Breast epithelium (tissue), 4 donors: ENCODE measurements at places on chromosomes 6 and 20.

DNA sequence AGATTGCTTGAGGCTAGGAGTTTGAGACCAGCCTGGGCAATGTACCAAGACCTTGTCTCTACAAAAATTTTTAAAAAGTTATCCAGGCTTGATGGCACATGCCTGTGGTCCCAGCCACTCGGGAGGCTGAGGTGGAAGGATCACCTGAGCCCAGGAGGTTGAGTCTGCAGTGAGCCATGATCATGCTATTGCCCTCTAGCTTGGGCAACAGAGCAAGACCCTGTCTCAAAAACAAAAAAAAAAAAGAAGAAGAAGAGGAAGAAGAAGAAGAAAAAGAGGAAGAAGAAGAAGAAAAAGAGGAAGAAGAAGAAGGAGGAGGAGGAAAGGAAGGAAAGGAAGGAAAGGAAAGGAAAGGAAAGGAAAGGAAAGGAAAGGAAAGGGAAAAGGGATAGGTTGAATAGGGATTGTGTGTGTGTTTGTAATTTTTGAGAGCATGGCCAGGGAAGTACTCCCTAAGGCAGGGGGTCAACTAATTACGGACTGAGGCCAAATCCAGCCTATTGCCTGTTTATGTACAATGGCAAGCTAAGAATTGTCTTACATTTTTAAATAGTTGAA, 43.0 kb upstream of the ZNF217 start:
- H3K4me1 ChIP-seq, result no peaks in the 10 kb centered on the region
- H3K27me3 ChIP-seq, result no peaks in the 10 kb centered on the region
- H3K36me3 ChIP-seq, result no peaks in the 10 kb centered on the region
- no peak for DNase-seq

DNA sequence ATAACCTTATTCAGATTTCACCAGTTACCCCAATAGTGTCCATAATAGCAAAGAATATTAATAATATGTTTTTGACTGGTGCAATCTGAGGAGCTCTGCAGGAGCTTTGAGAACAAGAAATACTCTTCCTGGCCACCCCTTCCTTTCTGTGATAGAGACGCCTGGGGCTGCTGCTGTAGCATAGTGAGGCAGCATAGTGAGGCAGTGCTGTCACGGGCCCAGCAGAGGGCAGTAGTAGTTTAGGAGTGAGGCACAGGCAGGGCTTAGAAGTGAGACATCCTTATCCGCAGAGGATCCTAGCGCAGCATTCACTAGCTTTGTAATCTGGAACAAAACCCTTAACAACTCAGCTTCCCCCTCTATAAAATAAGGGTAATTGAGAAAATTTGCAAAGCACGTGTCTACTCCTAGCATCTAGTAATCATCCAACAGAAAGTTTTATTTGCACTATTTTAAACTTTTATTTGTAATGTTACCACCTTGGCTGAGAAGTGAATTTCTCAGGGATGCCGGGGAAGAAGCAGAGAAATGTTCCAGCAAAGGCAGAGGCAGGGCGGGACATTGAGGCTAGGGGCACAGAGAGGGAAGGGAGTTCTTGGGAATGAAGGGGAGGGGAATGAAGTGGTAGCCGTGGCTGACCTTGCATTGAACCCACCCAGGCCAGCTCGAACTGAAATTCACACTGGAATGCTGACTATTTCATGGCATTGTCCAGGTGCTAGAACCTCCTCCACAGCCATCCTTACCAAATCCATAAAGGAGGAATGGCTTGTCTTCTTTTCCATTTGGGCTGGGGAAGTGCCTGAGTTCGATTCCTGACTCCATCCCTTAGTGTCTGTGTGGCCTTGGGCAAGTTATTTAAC, 78.8 kb downstream of the CDS2 start:
- peak; percentile 30 for DNase-seq
- H3K27me3 ChIP-seq, result no peaks in the 10 kb centered on the region
- no peak overlapping the region for H3K4me3 ChIP-seq
- no peaks in the 10 kb centered on the region for H3K36me3 ChIP-seq

- H3K27me3 ChIP-seq, result peaks cover 86% of the 10 kb centered on the region
- peaks cover 8% of the 10 kb centered on the region for H3K4me1 ChIP-seq
- H3K27ac ChIP-seq, result no peak within 1 kb of the TSS
- no peaks in the 10 kb centered on the region for H3K36me3 ChIP-seq
- DNase-seq, result no peak
- peak within 1 kb of the TSS; percentile 19 for H3K4me3 ChIP-seq
Observed at GRCh38 chr20:21397341-21398108, at the start of gene NKX2-4. NKX2-4 (minus strand) TSS chr20:21397526; CDS start chr20:21397399, 127 bp downstream.

GRCh38 chr6:151409260-151409659, 17.9 kb upstream of the ZBTB2 start:
- H3K27me3 ChIP-seq, result no peaks in the 10 kb centered on the region
- H3K4me1 ChIP-seq, result no peaks in the 10 kb centered on the region
- no peak overlapping the region for H3K4me3 ChIP-seq
- H3K36me3 ChIP-seq, result no peaks in the 10 kb centered on the region

GRCh38 chr6:29831776-29832175, 4.2 kb downstream of the HLA-G start:
- H3K36me3 ChIP-seq, result no peaks in the 10 kb centered on the region
- DNase-seq, result no peak
- H3K4me3 ChIP-seq, result no peak overlapping the region
- no peak overlapping the region for H3K27ac ChIP-seq
- H3K27me3 ChIP-seq, result peaks cover 23% of the 10 kb centered on the region

- H3K4me3 ChIP-seq, result no peak overlapping the region
- H3K27me3 ChIP-seq, result peaks cover 16% of the 10 kb centered on the region
- H3K36me3 ChIP-seq, result no peaks in the 10 kb centered on the region
Observed at GRCh38 chr20:43957392-43957791, 42.7 kb downstream of the TOX2 start.

DNA sequence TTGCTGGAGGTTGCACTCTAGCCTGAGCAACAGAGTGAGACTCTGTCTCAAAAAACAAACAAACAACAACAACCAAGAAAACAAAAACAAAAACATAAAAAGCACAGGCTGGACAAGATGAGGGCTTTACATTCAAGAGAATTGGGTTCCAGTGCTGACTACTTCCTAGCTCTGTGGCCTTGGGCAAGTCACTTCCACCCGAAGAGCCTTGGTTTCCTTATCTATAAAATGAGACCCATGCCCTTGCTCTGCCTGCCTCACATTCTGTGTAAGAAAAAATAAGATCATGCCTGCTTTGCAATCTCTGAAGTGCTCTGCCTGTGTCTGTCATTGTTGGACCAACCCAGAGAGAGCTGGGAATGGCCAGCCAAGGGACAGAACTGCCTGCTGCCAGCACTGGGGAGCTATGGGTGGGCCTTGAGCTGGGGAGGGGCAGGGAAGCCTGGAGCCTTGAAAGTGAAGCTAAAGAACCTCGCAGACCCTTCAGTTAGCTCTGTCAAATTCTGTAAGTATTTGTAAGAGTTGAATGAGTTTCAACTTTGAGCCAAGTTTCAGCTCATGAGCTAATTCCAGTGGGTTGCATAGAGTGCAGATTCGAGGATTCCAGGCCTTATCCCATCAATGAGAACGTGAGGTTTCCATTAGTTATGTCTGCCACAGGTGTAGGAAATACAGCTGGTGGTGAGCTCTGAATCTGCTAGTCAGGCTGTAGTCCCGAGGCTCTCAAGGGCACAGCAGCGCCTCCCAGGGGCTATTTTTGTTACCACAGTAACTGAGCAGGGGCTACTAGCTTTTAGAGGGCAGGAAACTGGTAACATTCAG, 93.2 kb downstream of the DLGAP4 start:
- H3K36me3 ChIP-seq, result no peaks in the 10 kb centered on the region
- H3K4me3 ChIP-seq, result no peak overlapping the region
- H3K4me1 ChIP-seq, result no peaks in the 10 kb centered on the region
- H3K27me3 ChIP-seq, result peaks cover 26% of the 10 kb centered on the region
- no peak for DNase-seq

GRCh38 chr6:92608751-92609150, 810.6 kb downstream of the EPHA7 start:
- DNase-seq, result no peak
- no peaks in the 10 kb centered on the region for H3K27me3 ChIP-seq
- no peak overlapping the region for H3K27ac ChIP-seq
- no peaks in the 10 kb centered on the region for H3K4me1 ChIP-seq

- no peak overlapping the region for H3K4me3 ChIP-seq
- no peaks in the 10 kb centered on the region for H3K36me3 ChIP-seq
- H3K27me3 ChIP-seq, result no peaks in the 10 kb centered on the region
- H3K4me1 ChIP-seq, result no peaks in the 10 kb centered on the region
- DNase-seq, result no peak
Observed at GRCh38 chr20:34636648-34637047, 40.2 kb downstream of the PIGU start.

DNA sequence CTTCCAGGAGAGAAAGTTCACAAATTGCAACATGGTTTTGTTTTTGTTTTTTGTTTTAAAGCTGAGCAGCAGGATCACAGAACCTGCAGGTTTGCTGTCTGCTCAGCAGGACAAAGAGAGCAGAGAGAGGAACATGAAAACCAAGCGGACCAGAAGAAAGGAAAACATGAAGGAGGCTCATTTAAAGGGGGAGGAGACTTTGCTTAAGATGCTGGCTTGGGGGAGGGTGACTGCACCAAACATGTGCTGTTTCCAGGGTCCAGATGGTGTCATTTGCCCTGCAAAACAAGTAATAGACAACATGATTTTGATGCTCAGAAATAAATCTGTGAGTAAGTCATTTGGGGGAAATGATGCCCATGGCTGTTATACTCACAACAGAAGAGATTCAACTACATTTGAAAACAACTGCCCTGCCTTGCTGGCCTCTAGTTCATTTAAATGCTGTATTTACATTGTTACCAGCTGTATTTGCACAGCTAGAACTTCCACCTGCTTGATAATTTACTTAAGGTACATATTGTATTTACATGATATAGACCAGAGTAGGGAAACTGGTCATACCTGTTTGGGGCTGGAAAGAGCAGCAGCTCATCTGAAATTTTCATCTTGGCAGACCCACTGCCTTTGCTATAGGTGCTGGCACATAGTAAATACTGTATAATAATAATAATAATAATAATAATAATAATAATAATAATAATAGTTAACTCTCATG, 32.2 kb upstream of the CHD6 start:
- no peak overlapping the region for H3K27ac ChIP-seq
- no peaks in the 10 kb centered on the region for H3K4me1 ChIP-seq
- no peaks in the 10 kb centered on the region for H3K27me3 ChIP-seq
- no peak for DNase-seq
- no peaks in the 10 kb centered on the region for H3K36me3 ChIP-seq
- no peak overlapping the region for H3K4me3 ChIP-seq

DNA sequence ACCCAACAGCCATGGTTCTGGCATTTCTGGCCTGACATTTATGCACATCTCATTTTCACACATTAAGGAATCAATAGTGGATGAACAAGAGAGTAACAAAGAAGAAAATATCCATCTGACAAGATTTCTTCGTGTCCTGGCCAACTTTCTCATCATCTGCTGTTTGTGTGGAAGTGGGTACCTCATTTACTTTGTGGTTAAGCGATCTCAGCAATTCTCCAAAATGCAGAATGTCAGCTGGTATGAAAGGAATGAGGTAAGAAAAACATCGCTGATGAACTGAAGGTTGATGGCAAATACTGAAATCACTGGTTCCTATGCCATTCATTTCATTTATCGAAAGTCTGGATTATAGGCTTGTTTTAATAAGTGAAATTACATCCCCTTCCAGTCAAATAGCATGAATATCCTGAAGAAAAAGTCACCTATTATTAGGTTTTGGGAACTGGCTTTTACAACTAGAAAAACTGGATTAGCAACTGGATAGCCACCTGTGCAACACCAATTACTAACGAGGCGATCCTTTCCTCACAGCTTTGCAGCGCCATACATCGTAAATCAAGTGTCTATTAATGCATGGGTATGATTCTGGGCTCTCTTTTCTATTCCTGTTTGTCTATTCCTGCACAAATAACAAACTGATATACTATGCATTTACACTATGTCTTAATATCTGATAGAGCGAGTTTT, 50.2 kb upstream of the NOP56 start:
- no peaks in the 10 kb centered on the region for H3K36me3 ChIP-seq
- H3K27ac ChIP-seq, result no peak overlapping the region
- no peaks in the 10 kb centered on the region for H3K4me1 ChIP-seq
- H3K27me3 ChIP-seq, result no peaks in the 10 kb centered on the region
- no peak for DNase-seq

DNA sequence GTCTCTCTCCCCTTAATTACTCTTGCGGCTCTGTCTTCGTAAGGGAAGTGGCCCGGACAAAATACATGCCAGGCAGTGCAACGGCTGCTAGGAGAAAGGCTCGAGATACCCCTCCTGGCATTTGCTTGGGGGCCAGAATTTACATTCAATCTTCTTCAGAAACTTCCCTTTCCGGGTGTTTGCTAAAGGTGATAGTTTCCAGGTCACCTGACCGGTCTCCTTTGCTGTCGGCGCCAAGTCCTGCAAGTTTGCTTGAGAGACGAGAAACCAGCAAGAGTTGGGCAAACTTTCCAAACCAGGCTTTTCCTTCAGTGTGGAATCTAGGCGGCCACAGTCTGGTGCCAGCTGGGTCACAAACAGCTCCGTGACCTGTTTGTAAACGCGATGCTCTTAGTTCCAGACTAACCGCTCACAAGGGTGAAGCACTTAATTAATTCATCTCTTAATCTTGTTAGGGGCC, 563 bp upstream of the SRSF3 start:
- peak overlapping the region; percentile 75 for H3K4me3 ChIP-seq
- DNase-seq, result no peak
- peaks cover 8% of the 10 kb centered on the region for H3K4me1 ChIP-seq
- no peaks in the 10 kb centered on the region for H3K27me3 ChIP-seq

DNA sequence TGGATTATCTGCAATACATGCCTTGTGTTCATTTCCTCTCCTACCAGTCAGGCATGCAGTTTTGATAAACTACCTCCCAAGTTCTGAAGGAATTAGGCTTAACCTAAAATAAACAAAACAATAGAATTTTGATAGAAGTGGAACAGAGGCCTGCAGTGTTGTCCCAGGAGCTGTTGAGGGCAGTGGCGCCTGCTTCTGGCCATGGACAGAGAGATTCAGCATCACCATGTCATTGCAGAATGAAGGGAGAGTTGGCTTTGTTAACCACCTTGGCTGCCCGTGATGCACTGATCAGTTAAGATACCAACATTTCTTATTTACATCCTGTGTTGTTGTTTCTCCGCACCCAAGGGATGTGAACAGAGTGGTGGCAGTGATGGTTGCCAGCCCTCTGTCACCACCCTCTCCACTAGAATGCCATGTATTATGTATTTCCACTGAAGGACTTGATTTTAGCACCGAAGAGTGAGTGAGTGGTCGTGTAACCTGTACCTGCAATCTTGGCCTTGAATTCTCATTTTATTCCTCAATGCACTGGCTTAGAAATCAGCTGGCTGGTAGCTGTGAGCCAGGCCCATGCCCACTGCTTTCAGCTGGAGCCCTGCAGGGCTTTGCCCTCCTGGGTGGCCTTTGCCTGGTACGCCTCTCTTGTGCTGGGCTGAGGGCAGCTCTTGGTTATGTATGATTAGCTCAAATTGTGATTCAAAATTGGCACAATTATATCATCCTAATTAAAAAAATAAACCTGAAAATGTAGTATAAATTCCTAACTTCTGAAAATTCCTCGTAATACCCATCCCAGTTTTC, 56.5 kb downstream of the SHLD1 start:
- no peaks in the 10 kb centered on the region for H3K27me3 ChIP-seq
- no peaks in the 10 kb centered on the region for H3K36me3 ChIP-seq
- H3K4me3 ChIP-seq, result no peak overlapping the region

DNA sequence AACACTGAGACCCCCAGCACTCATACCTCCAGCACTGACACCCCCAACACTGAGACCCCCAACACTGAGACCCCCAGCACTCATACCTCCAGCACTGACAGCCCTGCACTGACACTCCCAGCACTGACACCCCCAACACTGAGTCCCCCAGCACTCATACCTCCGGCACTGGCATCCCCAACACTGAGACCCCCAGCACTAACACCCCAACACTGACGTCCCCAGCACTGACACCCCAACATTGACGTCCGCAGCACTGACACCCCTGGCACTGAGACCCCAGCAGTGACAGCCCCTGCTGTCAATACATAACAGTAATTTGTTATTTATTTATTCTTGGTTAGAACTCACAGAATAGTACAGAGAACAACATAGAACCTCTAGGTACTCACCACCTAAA, 58.0 kb downstream of the ERMARD start:
- H3K27me3 ChIP-seq, result no peaks in the 10 kb centered on the region
- H3K27ac ChIP-seq, result no peak overlapping the region
- H3K36me3 ChIP-seq, result no peaks in the 10 kb centered on the region
- no peak for DNase-seq
